Stimulated activated CD8-positive, alpha-beta memory T cell treated with anti-CD3 and anti-CD28 coated beads, Interleukin-7, amount 100 ng/mL, for 1 hour (primary cell): ENCODE measurements at places on chromosomes 5 and 9.

GRCh38 chr9:78023003-78023741, 8.4 kb downstream of the GNAQ start:
- no peak for DNase-seq

GRCh38 chr5:17184588-17184987, 32.8 kb upstream of the BASP1 start:
- no peak for DNase-seq

GRCh38 chr5:72539726-72540125, 32.5 kb upstream of the ZNF366 start:
- DNase-seq, result no peak

GRCh38 chr5:14296533-14297331, 153.6 kb downstream of the TRIO start:
- no peak for DNase-seq

DNA sequence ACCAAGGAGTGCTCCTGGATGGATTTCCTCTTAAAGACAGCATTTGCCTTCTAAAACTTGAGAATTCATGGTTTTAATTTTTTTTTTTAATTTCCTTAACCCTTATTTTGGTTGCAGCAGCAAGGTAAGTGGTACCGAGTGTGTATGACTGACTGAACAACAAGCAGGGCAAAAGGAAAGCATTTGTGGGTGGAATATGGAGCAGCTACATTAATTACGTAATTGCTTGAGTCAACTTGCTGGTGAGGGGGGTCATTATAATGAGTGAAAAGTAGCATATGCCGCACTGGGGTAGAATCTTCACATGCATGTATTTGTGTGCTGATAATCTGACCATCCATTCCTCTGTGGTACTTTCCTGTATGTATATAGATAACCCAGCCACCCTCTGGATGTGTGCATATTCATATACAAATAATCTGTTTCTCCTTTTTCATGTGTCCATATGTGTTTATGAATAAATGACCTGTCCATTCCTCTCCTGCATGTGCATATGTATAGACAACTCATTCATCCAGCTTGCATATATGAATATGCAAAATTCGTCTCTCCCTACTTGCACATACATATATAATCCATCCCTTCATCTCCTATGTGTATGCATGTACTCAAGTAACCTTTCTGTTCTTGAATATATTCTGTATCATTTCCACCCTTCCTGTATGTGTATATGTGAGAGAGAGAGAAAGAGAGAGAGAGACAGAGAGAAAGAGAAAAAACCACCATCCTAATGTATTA, 147.5 kb upstream of the RUSC2 start:
- no peak for DNase-seq

- DNase-seq, result no peak
Observed at GRCh38 chr5:15073453-15073852, 201.9 kb upstream of the ANKH start.

DNA sequence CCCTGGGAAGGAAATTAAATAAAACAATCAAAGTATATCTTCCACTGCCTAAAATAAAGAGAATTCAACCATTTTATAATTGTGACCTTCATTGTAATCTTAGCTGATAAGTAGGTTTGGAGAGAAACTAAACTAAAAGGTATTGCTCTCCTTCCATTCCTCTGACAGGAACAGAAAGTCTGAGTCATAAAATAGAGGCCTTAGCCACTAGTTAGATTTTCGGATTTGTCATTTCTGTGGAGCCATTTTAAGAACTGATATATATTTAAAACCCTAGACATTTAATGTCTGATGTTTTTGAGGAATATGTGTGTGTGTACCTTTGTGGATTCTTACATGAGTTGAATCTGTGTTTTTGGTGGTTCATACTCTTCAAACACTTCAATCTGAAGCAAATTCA, 11.8 kb upstream of the TMC1 start:
- DNase-seq, result no peak

DNA sequence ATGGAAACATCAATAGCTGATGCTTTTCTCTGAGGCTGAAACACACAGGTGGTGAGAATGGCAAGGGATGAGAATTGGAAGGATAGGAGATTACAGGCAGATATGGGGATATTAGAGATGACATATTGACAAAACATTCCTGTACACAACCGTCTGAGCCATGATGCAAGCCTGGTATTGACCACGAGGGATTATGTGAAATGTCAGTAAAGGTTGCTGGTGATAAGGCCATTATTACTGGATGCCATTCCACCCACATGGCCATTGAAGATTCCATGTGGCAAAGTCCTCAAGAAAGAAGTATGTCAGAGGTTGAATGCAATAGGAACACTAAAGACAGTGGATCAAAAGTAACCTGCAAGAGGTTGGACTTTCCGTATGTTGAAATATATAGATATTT, 15.7 kb downstream of the GRAMD2B start:
- DNase-seq, result no peak

- no peak for DNase-seq
Observed at GRCh38 chr5:24789611-24790351, 145.0 kb upstream of the CDH10 start.

DNA sequence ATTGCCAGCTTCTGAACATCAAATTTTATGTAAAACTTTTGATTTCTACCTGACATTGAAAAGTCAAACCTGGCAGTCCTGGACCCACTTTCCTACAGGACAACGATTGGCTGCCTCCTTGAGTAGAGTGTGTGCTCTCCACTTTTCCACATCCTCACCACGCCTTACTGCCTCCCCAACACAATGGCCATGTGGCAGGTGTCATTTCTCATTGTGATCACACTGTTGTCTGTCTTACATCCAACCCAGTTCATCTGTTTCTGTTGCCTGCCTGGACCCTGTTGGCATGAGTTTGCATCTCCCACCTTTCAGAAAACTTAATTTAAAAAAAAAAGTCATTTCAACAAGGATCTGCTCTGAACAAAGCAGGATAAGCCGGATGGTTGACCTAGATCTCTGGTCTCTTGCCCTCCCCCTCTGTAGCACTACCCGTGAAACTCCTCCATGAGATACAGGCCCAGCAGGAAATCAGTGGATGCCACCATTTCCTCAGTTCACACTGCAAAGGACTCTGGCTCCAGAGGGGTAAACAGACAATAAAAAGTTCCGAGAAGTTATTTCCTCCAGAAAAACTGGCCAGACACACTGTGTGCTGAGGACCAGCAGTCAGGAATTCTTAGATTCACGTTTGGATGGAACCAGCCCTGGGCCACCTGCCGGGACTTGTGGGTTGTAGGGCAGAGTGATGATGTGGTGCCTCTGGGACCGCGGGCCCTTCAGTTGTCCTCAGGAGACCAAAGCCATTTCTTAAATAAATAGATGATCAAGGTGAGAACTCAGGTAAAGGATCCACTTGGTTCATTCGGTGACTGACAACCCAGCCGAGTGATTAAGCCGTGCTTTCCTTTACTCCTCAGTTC, 48.6 kb downstream of the AMBP start:
- DNase-seq, result no peak

DNA sequence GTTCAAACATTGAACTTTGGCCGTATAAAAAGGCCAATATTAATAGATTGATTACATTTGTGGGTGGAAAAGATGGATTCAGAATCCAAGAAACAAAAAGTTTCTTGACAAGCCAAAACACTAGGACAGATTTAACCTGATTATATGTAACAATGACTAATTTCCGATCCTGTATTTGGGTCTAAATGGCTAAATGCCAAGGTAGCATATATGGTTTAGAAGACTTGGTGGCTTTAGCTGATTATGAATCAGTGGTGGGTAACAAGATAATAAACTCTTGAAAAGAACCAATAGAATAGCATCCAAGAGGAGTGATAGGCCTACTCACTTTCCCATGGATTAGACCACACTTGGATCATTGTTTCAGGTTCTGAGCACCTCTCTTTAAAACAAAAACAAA, 21.8 kb upstream of the ANP32B start:
- DNase-seq, result no peak

GRCh38 chr9:99745085-99745484, 76.6 kb upstream of the NR4A3 start:
- DNase-seq, result no peak

- no peak for DNase-seq
Observed at GRCh38 chr5:14036514-14036913, 92.0 kb upstream of the DNAH5 start.

GRCh38 chr9:30258094-30258493, 2126.3 kb upstream of the ACO1 start:
- DNase-seq, result no peak

DNA sequence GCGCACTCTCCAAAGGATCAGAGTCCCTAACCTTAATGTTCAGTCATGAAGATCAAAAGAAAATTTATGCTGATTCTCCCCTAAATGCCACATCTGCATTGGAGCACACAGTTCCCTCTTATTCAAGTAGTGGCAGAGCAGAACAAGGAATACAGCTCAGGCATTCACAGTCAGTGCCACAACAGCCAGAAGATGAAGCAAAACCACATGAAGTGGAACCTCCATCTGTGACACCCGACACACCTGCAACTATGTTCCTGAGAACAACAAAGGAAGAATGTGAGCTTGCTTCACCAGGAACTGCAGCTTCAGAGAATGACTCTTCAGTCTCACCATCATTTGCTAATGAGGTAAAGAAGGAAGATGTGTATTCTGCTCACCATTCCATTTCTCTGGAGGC, 40.0 kb downstream of the CMYA5 start:
- DNase-seq, result no peak

GRCh38 chr9:28915202-28915930, 1342.1 kb upstream of the C9orf72 start:
- no peak for DNase-seq

DNA sequence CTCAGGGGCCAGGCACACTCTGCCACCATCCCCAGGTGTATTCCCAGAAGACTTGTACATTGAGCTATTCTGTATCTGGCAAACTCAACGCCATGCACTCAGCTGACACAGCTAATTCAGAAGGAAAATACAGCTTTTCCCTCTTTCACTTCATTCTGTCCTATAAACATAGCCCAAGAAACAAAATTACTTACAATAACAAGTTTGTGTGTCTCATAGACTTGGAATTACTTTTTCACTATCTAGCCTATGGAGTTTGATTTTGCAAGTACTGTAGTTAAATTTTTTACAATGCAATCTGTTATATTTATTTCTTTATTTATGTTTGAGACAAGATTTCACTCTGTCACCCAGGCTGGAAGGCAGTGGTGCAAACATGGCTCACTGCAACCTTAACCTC, 125.1 kb upstream of the KLF9 start:
- DNase-seq, result no peak

GRCh38 chr5:133147815-133148567, 96.2 kb downstream of the HSPA4 start:
- DNase-seq, result no peak

DNA sequence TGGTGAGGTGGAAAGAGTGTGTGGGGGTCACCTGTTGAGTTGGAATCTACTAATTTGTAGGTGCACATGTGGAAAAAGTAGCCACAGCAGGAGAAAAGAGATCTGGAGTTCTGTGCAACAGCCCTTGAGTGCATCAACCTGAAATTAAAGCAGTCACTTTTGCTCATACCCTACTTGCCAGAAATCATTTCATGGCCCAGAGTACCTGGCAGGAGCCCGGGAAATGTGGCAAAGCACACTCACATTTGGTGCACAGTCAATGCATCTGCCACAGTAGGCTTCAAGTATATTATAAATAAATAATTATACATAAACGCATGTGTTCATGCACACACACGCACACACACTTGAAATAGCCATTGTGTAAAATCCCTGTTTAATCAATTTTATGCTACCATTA, 203.0 kb downstream of the ICE1 start:
- DNase-seq, result no peak

DNA sequence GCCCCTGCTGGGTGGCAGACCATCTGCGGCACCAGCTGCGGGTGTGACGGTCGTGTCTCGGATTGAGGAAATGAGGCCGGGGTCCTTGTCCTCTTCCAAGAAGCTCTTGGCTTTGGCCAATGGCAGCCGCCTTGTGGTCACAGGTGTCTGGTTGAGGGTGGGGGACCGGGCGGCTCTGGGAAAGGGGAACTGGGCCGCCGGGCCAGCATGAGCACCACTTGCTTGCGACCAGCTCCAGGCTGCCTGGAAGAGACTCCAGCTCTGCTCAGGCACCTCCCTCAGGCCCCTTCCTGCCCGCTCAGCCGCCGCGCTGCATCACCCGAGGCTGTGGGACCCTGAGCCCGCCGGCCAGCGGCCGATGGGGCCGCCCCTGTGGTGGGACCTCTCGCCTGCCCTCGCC, 59.7 kb downstream of the RXRA start:
- DNase-seq, result no peak

DNA sequence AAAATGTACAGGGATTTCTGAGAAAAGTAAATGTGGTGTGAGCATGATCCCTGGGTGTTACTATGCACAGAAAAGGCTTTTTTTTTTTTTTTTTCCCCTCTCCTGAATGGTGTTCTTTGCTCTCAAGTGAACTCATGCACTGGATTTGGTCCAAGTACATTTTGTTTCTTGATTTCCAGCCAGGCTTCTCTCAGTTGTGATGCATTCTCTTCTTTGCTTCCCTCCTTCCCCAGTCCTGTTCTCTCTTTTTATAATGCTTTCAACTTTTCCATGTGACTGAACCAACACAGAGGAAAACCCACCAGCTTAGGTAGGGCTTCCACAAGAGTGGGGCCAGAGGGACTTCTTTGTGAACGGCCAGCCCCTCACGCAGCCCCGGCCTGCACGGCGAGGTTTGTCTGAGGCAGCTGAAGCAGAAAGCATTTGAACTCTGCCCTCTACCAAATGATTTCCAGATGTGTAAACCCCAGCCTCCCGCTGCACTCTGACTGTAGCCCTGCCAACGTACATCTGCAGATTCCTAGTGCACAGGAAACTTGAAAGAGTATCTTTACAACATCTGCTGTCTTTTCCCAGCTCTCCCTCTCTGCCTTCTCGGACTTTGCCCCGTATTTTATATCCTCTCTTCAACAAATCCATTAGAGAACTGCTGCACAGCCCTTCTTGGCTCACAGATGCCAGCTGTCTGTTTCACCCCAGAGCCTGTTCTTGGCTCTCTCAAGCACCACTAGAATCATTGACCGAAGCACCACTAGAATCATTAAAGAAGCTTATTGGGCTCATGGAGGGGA, 71.8 kb upstream of the CD180 start:
- DNase-seq, result no peak

DNA sequence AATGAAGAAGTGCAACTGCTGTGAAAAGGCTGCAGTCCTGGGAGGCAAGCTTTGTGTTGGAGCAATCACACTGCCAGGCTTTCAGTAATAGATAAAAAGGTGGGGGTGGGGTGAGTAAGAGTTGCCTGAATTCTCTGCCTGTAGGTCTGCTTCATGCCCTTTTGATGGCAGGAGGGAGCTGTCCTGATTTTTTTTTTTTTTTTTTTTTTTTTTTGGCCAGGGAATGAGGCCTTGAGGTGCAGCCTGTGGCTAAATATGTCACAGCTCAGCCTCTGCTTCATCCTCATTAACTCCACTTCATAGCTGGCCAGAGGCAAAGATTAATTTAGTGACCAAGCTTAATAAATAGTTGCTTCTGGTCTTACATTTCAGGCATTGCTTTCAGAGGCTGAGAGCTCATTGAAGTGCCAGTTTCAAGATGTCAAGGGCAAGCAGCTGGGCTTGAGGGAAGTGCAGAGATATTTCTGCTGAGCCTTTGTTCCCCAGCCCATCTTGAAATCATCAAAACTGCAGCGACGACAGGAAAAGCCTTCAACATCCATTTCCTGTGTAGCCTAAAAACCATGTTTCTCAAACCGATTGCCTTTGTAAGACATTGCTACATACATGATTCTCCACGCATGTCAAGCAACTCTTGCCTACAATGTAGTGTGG, 134.7 kb downstream of the MACIR start:
- DNase-seq, result no peak

GRCh38 chr5:35990941-35991611, at the start of gene UGT3A1:
Gene UGT3A1, minus strand, starts transcription at chr5:35991390. Its CDS starts 150 bp downstream, at chr5:35991240.
- DNase-seq, result no peak

GRCh38 chr9:83959061-83959460, 21.0 kb downstream of the HNRNPK start:
- no peak for DNase-seq

GRCh38 chr5:96649681-96650540, 12.3 kb upstream of the CAST start:
- DNase-seq, result no peak
